ENCODE measurements at places on chromosomes 2 and 18.

- no peak for DNase-seq
These were observed 5.0 kb upstream of the GPR35 start for GRCh38 chr2:240620149-240620731.

- no peak for DNase-seq
These were observed 141.3 kb downstream of the GBX2 start for GRCh38 chr2:236026841-236027240.

- peak; percentile 67 for DNase-seq
These were observed 119.4 kb downstream of the CYRIA start for GRCh38 chr2:16546128-16546754.

- DNase-seq, result no peak
These were observed 255.3 kb upstream of the FBXO11 start for GRCh38 chr2:48161628-48162027.

- DNase-seq, result no peak
These were observed 32.6 kb upstream of the LRRC30 start for GRCh38 chr18:7198326-7198725.

DNA sequence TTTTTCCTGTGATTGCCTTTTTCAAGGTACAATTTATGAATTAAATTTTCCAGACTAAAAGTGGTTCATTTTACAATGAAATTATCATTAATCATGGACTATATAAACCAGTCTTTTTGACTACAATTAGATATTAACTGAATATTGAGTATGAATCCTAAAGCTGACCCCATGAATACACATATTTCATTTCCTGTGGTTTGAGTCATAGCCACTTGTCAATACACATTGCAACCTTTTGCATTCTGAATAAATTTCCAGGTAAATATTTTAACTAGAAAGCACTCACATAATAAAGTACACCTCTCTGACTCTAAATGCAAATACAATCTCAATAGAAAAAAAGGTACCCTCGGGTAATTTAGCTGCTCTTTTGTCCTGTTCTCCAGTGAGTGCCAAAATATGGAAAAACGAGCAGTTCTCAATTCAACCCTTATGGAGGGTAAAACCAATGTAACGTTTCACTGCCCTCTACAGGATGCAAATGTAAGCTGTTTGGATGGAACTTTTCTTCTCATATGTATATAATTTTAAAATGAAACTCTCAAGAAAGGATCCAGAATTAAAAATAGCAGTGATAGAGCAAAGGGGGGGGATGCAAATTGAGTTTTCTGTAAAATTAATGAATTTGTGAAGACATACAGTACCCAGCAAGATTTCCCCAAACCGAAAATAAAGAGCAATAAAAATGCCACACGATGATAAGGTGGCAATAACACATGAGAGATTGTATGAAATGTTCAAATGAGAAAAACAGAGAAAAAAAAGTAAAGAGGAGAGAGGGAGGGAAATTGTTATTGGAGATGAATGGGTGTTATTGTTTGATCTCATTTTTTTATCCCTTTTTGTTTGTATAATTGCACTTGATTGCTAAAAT lies 1795.7 kb upstream of the PIK3C3 start:
- peak; percentile 31 for DNase-seq

GRCh38 chr2:44944952-44945612 lies 3.6 kb downstream of the SIX3 start:
- no peak for DNase-seq

DNA sequence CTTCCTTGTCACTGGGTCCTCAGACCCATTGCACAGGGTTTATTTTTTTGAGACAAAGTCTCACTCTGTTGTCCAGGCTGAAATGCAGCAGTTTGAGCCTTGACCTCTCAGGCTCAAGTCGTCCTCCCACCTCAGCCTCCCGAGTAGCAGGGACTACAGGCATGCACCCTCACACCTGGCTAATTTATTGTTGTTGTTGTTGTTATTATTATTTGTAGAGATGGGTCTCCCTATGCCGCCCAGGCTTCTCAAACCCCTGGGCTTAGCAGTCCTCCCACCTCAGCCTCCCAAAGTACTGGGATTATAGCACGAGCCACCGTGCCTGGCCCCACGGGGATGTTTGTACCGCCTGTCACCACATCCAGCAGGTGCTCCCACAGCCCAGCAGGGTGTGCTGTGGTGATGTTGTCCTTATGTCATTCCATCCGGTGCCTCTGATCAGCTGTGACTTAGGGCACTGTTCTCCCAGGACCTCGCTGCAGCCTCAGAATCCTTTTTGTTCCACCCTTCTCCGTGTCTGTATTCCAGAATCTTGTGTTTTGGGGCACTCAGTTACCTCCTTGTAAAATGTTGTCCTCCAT lies 182.3 kb downstream of the INO80D start:
- DNase-seq, result peak; percentile 50

DNA sequence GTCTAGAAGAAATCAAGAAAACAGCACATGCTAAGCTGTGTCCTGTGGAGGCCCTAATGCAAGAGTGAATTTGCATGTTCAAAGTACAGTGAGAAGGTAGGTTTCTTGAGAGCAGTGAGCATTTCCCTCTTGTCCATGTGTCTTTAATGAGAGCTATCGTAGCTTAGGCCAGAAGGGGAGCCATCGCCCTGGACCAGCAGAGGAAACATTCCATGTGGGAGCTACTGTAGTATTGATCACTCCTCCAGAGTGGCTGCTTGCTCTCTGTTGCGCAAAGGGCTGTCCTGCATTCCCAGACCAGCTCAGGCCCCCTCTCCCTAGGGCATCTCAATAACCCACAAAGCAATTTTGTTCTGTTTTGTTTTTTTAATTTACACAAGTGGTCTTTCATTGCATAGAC lies 950.1 kb downstream of the CNTNAP5 start:
- no peak for DNase-seq

- DNase-seq, result no peak
These were observed 283 bp upstream of the RBBP8 start for GRCh38 chr18:22932885-22933205.

DNA sequence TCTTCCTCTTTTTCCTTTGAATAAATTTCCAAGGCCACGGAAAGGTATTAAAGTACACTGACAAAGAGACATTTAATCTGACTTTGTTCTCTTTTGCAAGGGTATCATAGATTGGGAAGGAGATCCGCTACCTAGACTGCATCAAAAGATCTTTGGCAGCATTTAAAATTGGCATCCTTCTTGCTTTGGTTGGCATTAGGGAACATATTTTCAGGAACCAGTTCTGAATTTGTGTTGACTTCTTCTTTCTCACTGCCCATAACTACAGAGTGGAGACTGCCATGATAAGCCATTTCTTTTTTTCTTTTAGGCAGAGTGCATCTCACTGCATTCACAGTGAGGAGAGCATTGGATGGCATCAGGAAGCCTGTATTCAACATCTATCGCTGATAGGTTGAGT lies 83.4 kb downstream of the DOCK10 start:
- DNase-seq, result no peak

DNA sequence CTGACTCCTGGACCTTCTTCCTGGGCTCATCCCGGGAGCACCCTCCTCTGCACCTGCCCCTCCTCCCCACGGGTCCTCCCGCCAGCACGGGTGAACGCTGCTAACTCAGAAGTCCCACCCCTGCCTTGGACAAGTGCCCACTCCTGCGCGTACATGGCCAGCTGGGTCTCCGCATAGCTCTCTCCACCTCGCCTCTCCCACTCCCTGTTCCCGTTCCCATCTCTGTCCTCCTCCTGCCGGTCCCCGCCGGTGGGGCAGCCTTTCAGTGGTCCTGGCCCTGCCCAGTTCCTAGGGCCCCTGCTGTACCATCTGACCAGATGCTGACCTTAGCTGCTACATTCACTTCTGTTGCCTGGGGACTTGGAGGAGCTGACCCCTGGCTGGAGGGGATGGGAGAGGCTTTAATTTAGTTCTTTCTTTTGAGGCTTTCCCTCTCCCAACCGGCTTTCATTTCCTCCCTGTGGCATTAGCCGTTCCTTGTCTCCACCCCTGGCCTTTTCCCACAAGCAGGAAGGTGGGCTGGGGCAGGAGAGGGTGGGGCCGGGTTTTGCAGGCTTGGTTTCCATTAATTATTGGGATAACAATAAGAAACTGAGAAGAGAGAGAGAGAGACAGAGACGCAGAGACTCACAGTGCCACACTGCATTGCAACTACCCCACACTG lies 136.1 kb downstream of the SH3BP4 start:
- no peak for DNase-seq

- no peak for DNase-seq
These were observed 888 bp downstream of the VAMP5 start for GRCh38 chr2:85584857-85585780.

GRCh38 chr2:14530506-14530905 lies 102.0 kb upstream of the LRATD1 start:
- no peak for DNase-seq

DNA sequence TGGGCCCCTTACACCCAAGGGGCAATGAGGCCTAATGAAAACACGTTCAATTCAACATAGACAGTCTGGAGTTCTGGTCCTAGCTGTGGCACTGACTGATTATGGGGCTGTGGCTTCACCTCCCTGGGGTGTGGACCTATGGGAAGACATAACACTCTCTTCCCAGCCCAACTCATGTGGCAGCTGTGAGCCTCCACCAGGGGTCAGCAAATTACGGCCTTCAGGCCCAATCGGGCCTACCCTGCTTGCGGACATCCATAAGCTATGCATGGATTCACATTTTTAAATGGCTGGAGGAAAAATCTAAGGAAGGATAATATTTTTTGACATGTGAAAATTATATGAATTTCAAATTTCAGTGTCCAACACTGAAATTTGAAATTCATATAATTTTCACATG lies 101.3 kb downstream of the LOXHD1 start:
- DNase-seq, result peak; percentile 61

- DNase-seq, result no peak
These were observed 308.6 kb downstream of the AKAIN1 start for GRCh38 chr18:4888251-4889040.

DNA sequence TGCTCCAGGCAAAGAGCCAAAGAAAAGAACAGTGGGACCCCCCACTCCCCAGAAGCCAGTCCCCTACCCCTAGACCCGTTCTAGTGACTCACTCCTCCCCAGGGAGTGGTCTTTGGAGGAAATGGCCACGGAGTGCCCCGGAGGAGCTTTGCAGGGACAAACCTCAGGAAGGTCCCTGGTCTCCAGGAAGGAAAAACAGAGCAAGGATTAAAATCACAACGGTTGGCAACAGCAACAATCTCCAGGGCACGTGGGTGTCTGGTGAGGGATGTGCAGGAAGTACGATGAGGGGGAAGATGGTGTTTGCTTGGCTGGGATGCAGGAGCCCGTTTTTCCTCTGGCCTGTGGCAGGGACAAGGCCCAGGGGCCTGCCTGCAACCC lies 135.0 kb downstream of the SMAD2 start:
- no peak for DNase-seq

- DNase-seq, result no peak
These were observed 63.9 kb upstream of the CREB1 start for GRCh38 chr2:207465894-207466293.

GRCh38 chr18:39188278-39188677 lies 1622.7 kb upstream of the CELF4 start:
- DNase-seq, result no peak

DNA sequence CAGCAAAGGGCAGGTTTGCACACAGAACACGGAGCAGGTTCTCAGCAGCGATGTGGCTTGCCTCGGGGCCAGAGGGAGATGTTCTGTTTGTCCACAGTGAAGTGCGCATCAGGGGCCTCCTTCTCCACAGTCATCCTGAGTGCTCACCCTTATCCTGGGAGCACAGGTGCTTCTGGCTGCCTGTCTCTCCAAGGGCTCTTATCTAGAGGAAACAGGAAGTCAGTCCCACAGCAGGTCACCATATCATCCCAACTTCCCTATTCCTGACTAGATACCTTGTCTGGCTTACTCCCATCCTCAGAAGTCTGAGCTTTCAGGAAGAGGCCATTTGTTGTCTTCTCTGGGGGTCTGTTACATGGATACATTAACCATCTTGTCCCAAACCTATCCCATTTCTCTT lies at the start of gene CD207:
Gene CD207, minus strand, starts transcription at position 174 of the 400 bp plus-strand sequence. Its CDS starts 40 bp downstream, at position 134.
- DNase-seq, result no peak

DNA sequence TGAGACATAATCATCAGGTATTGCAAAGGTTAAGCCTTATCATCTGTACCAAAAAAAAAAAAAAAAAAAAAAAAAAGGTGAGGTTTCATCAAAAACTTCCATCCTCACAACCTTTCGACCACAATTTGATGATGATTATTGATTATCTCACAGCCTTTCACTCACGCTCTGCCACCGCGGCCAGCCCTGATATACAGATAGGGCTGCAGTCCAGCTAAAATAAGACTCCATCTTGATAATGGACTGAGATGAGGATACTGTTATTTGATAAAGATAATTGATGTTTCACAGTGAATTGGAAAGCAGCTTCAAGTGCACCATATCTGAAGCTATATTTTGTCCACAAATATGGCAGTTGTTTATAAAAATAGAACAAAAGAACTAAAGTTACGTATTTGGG lies 159.7 kb upstream of the BOD1L2 start:
- DNase-seq, result no peak

Data from hematopoietic multipotent progenitor cell treated with erythropoietin and hydrocortisone succinate and interleukin-3 and kit ligand, for 8 days (in vitro differentiated cells).